ELF-1 (cell line): ENCODE measurements at places on chromosomes 5 and 9.

DNA sequence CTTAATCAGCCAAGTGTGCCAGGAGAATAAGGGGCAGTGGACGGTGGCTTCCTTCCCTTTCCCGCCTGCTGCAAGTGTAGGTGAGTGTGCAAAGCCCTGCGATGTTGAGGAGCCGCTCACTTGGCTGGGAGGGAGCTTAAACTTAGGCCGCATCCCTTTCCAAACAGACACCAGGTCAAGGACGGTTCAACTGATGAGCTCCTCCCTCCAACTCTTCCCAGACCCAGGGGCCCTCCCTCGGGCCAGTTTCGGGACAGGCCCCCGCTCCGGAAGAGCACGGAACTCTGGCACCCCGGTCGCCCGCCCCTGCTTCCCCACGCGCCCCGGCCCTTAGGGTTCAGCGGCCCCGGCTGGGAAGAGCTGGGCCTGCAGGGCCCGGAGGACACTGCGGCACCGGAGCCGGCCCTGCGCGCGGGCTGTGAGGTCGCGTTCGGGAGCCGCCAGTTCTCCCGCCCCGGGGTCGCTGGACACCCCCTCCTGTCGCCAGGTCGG is 481 bp downstream of the MRPL36 start:
- no peak for DNase-seq

DNA sequence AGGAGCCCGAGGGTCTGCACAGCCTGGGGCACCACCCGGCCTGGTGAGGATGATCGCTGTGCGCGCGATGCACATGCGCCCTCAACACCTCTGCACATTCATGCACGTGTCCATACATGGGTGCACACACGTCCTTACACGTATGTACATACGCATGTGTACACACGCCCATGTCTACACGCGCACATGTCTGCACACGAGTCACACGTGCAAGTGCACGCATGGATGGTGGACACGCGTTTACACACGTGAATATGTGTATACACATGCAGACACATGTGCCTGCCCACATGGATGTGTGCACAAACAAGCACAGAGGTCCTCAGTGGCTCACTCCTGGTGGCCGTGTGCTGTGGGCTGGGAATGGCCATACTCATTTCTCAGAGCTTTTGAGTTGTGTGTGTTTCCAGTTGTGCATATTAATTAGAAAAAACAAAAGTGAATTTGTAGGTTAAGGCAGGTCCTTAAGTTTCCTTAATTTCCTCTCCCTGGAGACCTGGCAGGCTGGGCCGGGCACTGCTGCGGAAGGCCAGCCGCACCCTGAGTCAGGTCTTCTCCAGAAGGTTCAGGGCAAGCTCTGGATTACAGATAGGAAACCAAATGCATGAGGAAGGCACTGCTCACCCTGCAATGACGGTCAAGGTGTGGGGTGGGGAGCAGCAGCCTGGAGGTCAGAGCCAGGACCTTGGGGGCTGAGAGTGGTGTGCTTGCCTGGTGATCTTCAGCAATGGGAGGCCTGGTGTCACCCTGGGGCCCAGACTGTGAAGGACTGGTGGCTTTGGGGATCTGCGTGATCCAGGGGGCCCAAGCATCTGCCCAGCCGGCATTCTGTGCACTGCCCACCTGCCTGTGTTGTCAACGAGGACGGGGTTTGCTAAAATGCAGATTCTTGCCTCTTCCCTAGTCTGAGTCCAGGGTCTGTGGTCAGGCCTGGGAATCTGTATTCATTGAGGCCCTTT is 1.3 kb upstream of the RNU6ATAC start:
- peak; percentile 56 for DNase-seq

DNA sequence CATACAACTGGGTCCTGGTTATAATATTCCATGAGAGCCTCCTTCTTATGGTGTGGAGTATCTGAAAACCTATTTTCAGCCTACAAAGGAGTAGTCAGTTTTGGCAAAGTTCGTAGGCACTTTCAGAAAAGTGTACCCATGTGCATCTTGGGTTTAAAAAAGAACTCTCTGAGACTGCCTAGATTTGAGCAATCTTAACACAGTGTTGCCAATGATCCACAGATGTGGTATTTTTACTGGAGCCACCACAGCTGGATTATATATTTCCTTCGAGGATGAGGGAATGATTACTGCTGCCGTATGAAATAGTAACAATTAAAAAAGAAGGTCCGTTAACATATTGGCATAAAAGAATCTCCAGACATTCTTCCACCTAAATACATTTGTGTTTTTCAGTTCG is 1.1 kb downstream of the PALM2AKAP2 start:
- DNase-seq = no peak

GRCh38 chr5:36744773-36745589 is 131.6 kb upstream of the NIPBL start:
- peak; percentile 94 for DNase-seq

- peak; percentile 3 for DNase-seq
Observed at GRCh38 chr9:68949271-68950000, 64.5 kb downstream of the PRKACG start.

DNA sequence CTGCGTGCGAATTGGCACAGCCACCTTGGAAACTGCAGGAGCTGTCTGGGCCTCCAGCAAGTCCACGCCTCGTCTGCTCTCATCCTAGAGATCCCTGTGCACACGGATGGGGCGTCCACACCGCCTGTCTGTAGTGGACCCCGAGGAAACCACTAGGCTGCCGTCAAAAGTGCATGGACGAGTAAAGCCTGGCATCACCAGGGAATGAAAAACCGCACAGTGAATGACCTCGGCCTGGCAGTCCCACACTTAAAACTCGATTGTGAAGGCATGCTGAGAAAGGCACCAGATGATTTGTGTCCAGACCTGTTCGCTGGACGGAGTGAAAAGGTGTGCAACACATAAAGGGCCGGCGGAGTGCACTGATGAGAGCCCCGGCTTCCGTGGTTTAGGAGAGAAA is 50.8 kb downstream of the MRPL36 start:
- DNase-seq = no peak

- DNase-seq = no peak
Observed at GRCh38 chr5:175526691-175527090, 48.3 kb downstream of the SFXN1 start.

DNA sequence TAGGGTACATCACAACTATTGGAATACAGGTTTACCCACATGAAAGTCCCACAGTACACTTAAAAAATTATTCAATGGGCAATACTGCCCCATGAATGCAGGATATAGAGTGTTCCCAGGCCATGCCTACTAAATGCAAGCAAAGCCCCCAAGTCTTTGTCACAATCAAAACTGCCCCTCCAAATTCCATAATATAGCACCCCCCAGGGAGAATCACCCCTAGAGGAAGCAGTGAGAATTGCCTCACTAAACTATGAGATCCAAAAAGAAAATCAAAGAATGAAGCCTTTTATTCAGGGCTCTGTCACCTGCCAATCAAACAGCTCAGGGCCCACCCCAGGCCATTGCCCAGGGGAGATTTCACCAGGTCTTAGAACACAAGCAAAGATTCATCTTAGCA is 90.8 kb downstream of the ATPSCKMT start:
- DNase-seq = no peak

DNA sequence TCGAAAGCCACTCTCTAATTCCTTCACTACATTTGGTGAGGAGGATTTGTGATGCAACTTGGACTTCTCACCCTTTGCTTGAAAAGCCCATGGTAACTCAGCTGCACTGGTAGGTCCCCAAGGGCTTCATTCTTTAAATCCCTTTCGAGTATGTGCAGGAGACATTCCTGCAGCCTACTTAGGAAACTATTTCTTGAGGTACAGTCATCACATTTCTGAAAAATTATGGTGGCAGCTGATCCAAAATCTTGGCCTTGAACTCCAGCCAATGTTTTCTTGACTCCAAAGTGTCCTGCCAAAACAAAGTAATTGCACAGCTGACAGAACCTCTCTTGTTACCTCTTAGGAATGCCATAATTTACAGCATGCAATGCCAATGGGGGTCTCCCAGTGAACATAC is 99.7 kb downstream of the NPR3 start:
- DNase-seq = no peak

- no peak for DNase-seq
Observed at GRCh38 chr5:120394259-120394658, 69.8 kb upstream of the PRR16 start.

GRCh38 chr5:132651838-132652469 is 6.0 kb upstream of the IL13 start:
- no peak for DNase-seq

GRCh38 chr5:83475391-83475863 is 3.9 kb downstream of the VCAN start:
- peak; percentile 18 for DNase-seq

- DNase-seq = no peak
Observed at GRCh38 chr9:136848393-136849037, 694 bp upstream of the PHPT1 start.

- no peak for DNase-seq
Observed at GRCh38 chr5:41940641-41941040, 15.6 kb downstream of the FBXO4 start.

DNA sequence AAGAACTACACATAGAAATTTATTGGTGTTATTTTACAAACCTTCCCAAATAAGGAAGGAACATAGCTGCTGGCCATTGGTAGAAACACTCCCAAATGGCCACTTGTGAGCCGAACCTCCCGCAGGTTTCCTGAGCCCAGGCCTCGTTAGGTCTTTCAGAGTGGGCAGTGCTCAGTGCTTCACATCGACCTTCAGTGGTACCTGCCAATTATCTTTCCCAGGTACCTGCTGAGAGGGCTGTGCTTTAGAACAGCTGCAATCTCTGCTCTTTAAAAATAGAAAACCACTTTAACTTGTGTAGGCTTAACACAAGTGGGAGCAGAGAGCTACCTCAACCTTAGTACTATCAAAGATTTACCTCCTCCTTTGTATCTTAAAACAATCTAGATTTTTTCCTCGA is 334.1 kb downstream of the RFX3 start:
- DNase-seq = no peak

- no peak for DNase-seq
Observed at GRCh38 chr9:131622523-131622922, 77.2 kb downstream of the PRRT1B start.

DNA sequence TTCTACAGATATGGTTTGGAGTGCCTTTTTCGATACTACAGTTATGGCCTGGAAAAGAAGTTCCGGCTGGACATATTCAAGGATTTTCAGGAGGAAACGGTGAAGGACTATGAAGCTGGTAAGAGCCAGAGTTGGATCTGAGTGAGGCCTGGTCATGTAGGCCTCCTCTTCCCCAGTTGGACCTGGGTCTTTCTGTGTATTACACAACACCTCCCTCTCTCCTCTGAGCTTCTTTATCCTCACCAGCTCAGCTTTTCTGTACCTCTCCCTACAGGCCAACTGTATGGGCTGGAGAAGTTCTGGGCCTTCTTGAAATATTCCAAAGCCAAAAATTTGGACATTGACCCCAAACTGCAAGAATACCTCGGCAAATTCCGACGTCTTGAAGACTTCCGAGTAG is 39.2 kb downstream of the FAXDC2 start:
- no peak for DNase-seq

DNA sequence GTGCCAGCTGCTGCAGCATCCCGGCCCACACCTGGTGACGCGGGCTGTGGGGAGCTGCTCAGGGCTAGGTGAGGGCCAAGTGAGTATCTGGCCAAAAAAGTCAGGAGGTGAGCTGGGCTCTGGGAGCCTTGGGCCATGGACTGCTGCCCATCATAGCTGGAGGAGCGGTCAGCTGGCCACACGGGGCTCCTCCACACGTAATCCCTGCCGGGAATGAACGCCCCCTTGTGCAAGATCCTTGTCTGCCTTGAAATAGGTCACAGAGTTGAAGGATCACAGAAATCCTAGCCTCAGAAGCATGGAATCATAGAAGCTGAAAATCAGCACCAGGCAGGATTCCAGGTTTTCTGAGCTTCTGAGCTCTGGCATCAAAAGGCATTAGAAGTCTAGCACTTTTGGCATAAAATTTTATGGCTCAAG is 16.8 kb upstream of the COL27A1 start:
- no peak for DNase-seq

DNA sequence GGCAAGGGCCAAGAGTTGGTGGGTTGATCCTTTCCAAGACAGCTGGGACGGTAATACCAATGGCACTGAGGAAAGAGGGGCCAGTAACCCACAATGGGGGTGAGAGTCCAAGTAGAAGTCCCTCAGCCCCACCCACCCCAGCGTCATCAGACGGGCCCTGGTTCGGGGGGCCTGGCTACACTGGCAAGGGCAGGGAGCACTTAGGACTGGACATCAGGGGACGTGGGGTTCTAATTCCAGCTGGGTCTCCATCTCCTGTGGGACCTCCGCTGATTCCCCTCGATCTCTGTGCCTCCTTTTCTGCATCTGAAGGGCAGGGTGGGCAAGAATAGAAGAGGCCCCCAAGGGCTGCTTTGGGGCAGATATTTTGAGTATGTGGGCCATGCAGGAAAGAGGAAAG is 53.5 kb upstream of the FCN1 start:
- DNase-seq = no peak

GRCh38 chr5:151196556-151197290 is 27.2 kb downstream of the CCDC69 start:
- no peak for DNase-seq

DNA sequence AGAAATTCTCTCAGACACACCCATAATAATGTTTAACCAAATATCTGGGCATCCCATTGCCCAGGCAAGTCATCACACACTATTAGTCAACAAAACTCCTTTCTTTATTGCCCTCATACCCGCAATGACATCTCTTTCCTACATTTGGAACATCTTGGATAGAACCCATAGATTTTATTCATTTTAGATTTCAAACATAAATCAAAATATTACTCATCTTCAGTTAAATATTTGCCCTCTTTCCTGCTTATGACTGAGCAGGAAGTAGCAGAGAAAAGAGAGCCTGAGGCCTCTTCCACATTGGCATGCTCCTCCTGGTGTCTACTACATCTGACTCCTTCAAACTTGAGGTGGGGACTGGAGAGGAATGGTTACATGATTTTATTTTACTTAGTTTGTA is 592.0 kb downstream of the CHSY3 start:
- no peak for DNase-seq

GRCh38 chr9:123741214-123741613 is 188.7 kb downstream of the DENND1A start:
- no peak for DNase-seq

GRCh38 chr9:97633859-97634490 is 354 bp downstream of the NCBP1 start:
- DNase-seq = no peak

GRCh38 chr5:14213813-14214585 is 70.9 kb downstream of the TRIO start:
- no peak for DNase-seq

- DNase-seq = no peak
Observed at GRCh38 chr9:103649086-103649485, 445.0 kb upstream of the SMC2 start.

DNA sequence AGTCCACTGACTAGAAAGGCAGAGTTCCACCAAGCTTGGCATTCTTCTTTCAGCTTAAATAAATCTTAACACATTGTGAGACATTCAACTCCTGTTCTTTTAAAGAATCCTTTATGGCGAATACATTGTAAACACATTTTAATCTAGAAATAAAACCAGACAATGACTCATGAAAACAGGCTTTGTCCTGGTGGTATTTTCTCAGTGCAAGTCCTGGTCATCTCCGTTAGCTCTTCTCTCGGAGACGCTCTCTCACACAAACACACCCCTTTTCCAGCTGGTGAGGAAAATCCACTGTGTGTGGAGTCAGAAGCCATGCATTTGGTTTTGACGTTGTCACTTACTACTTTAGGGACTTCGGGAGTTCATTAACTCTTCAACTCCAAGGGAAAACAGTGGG is 140.4 kb downstream of the AUH start:
- DNase-seq = no peak
